ENCODE measurements at places on chromosomes 6 and 20.

- no peak for DNase-seq
These were observed 391.1 kb downstream of the BTBD9 start for GRCh38 chr6:38248500-38249234.

DNA sequence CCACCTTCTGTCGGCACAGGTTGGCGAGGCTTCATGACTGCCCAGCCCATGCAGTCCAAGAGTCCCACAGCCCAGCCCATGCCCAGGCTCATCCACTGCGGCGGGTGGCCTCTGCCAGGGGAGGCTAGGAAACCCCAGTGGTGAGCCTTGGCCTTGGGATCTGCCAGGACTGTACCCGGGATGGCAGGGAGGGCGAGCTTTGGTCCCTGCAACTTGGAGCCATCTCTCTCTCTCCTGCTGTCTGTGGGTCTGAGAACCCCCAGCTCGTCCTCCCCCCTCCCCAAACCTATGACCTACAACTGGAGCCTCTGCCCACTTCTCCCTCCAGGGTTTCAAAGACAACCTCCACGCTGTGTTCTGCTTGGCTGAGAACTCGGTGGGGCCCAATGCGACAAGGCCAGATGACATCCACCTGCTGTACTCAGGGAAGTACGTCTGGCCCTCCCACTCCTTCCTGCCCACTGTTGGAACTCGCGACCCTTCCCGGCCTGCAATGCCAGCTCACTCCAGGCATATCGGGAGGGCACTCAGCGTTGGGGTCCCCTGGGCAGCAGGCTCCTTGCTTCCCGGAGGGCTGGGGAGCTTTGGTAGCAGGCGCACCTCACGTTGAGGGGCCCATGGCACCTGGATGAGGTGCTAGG lies 19.7 kb downstream of the NPEPL1 start:
- no peak for DNase-seq

GRCh38 chr20:61204206-61204605 lies 47.9 kb upstream of the CDH4 start:
- DNase-seq, result no peak

- DNase-seq, result no peak
These were observed 5.0 kb downstream of the CEP162 start for GRCh38 chr6:84222426-84222825.

DNA sequence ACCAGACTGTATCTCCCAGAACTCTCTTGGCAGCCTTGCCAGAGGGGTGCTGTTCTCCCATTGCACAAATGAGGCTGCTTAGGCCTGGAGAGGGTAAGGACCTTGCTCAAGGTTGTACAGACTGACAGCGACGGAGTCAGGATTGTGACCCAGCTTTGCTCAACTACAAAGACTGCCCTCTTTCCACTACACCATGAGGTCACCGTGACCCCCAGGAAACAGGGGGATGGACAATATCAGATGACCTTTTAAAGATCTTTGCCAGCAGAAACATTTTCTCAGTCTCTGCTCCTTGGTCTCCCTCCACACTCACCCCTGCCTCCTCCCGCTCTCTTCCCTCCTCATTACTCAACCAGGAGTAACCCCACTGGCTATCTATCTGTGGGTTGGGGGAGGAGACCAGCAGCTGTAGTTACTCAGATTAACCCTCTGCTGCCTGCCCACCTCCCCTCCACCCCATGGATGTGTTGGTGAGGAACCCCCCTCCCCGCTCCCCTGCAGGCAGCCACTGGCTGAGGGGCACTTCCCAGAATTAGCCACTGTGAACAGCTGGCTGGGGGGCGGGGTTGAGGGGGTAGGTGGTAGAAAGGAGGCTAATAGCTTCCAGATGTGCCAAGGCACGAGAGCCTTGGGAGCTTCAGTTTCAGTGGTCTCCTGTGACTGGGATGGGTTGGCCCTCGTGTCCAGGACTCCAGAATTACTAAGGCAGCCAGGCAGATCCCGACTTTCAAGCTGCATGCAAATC lies 26.9 kb upstream of the MRPS18A start:
- DNase-seq, result no peak

- no peak for DNase-seq
These were observed 369.4 kb upstream of the CITED2 start for GRCh38 chr6:139743664-139744437.

DNA sequence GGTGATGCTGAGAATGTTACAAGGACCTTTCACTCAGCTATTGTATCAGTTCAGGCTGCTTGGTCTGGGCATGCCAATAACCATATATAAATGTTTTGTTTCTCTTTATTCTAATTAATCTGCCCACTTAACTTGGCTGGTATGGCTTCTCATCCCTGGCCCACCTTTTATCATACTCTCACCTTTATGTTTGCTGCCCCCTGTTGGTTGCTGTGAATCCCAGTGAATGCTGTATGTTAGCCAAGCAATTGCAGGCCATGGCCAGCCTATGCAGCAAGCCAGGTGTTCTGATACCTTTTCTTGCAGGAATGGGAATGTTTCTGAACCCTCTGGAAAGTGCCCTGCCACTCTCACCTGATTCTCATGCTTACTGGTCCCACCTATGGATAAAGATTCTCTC lies 54.6 kb downstream of the PCSK2 start:
- DNase-seq, result no peak

GRCh38 chr6:7135755-7136154 lies 28.0 kb downstream of the RREB1 start:
- no peak for DNase-seq

DNA sequence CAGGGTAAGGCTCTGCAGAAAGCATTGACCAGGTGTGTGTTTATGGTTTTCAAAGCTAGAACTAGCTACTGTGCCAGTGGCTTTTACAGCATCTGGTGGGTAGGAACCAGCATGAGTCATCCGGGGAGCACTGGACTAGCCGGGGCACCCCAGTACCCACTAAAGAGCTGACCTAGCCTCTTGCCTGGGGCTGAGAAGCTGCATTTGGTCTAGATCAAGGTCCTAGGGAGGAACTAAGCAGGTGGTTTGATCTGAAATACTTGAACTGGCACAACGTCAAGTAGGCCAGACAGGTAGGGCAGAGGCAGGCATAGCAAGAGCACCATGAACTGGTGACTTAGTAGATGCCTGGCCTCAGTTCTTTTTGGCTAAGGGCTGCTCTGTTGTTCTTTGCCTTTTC lies 109.8 kb upstream of the PTPRK start:
- no peak for DNase-seq

DNA sequence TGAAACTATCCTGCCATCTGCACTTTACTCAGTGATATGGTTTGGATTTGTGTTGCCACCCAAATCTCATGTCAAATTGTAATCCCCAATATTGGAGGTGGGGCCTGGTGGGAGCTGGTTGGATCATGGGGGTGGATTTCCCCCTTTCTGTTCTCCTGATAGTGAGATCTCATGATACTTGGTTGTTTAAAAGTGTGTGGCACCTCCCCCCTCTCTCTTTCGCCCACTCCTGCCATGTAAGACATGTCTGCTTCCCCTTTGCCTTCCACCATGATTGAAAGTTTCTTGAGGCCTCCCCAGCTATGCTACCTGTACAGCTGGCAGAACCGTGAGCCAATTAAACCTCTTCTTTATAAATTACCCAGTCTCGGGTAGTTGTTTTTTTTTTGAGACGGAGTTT lies 18.0 kb downstream of the PIGT start:
- DNase-seq, result no peak

GRCh38 chr6:97427648-97428047 lies 144.6 kb upstream of the MMS22L start:
- no peak for DNase-seq

- no peak for DNase-seq
These were observed 122.2 kb upstream of the TFAP2D start for GRCh38 chr6:50591135-50591534.

DNA sequence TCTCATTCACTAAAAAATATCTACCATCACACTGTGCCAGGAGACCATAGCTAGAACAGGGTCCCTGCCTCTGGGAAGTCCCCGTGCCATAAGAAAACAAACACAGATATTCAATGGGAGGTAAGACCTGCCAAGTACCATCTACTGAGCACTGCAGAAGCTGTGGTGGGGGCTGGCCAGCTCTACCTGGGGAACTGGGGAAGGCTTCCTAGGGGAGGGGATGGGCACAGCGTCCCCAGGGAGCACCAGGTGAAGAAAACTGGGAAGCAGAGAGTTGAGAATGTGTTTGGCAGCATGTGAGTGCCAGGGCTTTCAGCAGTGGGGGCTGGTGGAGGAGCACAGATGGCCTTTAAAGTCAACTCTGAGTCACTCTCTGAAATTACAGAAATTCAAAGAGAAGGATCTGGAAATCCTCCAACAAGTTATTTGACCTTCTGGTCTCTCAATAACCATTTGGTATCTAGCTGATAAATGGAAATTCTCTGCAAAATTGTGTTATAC lies 85.2 kb downstream of the SHLD1 start:
- DNase-seq, result no peak

DNA sequence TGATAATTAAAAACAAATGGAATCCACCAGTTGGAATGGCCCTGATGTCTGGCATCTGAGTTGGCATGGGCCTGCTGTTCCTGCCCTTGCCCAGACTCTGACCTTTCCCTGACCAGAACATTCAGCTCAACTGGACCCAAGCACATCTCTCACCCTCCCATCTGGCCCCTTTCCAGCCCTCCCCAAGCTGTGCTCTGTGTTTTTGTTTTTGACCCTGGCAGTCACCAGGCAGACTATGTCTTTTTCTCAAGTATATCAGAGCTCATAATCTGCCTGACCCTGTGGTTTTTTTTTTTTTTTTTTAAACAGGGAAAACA lies 117.6 kb downstream of the TRDN start:
- no peak for DNase-seq

- no peak for DNase-seq
These were observed 125.5 kb downstream of the GPX5 start for GRCh38 chr6:28651161-28651560.

DNA sequence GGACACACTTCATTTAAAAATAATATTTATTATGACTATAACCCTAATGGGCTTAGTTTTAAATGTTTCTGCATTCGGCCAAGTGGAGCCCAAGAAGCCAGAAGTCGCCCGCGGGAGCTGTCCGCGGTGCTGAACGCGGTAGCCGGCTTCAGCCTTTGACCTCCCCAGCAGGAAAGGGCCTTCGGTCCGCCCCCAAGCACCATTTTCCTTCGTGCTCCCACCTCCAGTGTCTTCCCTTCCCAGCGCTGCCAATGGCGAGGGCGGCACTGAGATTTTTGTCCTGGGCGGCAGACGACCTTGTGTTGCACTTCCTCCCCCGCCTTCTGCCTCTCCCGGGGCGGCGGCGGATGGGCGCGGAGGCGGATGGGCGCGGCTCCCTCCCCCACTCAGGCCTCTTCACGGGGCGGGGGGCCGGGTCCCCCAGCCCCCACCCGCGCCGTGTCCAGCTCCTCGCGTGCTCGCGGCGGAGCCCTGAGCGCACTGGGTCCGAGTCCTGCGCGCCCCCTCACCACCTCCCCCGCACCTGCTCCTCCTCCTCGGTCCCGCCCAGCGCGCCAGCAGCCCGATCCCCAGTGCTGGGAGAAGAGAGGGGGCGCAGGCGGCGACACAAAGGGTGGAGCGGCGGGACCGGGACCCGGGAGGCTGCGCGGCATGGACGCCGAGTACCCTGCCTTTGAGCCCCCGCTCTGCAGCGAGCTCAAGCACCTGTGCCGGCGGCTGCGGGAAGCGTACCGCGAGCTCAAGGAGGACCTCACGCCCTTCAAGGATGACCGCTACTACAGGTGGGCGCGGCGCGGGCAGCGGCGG lies 23.6 kb upstream of the TMEM181 start:
- no peak for DNase-seq

GRCh38 chr20:23128461-23129125 lies 42.5 kb upstream of the CD93 start:
- no peak for DNase-seq

- DNase-seq, result no peak
These were observed 76.9 kb downstream of the NCOA3 start for GRCh38 chr20:47578543-47578942.

GRCh38 chr6:43865932-43866645 lies 96.1 kb downstream of the VEGFA start:
- no peak for DNase-seq

DNA sequence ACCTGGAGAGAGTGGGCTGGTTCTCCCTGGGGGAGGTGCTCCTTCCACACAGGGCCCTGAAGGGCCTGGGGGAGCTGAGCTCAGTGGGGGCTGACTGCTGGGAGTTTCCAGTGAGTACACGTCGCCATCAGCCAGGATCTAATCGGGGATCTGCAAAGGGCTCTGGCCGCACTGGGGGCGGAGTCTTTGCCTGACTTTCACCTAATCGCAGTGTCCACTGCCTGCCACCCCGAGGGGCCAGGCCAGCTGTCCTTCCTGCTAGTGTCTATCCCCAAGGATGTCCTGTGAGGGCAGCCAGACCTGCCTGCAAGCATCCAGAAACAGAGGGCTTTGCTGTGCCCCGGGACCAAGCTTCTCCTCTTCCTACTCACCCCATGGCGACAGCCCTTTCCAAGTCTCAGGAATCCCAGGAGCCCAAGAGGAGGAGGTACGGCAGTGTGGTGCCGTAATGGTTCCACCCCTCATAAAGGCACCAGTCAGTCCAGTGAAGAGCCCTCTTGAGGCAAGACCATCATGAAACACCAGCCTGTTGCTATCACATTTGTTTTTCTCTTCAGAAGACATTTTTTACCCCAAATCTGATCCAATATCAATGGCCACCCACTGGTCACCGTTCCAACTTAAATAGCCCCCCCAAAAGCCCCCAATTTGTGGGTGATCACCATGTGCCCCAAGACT lies 243.1 kb upstream of the ECI2 start:
- DNase-seq, result no peak

DNA sequence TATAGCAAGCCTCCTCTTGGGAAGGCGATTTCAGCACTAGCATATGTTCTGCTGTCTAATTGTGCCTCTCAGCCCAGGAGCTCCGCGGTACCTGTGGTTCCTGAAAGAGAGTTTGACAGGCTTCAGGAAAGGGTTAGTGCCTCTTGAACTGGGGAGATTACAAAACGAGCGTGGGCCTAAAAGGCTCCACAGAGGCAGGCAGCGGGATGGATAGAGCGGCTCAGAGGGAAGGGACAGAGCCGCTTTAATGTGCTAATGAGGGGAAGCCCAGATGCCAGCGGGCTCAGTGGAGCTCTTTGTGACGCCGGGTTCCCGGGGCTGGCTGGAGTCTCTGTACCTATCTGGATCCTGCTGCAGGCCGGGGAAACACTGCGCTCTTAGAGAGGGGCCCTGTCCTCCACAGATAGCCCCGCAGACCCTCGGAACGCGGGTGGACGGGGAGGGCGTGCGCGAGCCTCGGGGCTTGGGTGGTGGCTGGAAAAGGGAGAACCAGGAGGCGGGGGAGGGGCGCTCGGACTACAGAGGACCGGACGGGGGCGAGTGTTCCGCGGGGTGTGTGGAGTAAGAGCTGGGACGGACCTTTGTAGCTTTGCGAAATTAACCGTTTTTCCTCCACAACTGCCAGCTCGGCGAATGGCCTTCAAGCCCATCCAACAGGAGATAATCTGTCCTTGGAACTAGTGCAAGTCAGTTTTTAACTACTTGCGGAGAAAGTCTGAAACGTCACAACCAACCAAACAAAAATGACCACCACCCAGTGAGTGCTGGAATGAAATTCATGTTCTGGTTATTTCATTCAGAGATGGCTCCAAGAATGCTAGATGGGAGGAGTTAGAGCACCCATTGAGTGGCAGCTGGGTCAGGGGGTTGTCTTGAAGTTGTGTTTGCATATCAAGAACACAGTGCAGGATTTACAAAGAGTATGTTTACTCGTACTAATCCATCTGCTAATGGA lies 13.0 kb downstream of the SLC35F1 start:
- DNase-seq, result no peak

All from activated CD8-positive, alpha-beta memory T cell treated with anti-CD3 and anti-CD28 coated beads for 4 hours (primary cell).